ENCODE measurements at places on chromosomes 2 and 18.

DNA sequence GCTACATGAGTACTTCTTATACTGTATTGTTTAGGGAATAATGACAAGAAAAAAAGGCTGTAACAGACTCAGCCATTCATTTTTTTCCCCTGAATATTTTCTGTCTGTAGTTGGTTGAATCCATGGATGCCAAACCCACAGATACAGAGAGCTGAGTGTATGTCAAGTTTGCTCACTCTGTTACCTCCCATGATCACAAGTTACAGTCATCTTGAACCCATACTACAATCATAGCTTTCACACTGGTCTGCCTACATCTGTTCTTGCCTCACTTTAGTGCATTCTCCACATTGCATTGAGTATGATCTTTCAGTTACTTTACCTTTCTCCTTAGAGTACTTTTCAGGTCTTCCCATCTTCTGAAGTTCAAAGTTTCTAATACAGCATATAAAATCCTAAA lies 94.0 kb downstream of the BIRC6 start:
- no peak for DNase-seq

DNA sequence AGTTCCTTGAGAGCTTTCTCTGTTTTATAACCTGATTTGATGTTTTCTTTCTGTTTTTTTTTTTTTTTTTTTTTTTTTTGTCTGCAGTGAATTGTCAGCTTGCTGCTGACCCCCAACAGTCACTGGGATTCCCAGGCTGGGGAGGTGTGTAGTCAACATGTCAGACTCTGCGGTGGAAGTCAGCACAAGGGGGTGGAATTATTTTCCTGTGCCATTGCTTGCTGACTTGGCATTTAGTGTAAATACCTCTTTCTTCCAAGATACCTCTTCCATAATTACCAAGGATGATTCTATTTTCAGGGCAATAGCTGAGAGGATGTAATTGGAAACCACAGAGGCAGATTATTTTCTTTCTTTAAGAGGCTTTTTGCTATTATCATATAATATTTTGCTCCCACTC lies 266.3 kb downstream of the CCDC85A start:
- no peak for DNase-seq

DNA sequence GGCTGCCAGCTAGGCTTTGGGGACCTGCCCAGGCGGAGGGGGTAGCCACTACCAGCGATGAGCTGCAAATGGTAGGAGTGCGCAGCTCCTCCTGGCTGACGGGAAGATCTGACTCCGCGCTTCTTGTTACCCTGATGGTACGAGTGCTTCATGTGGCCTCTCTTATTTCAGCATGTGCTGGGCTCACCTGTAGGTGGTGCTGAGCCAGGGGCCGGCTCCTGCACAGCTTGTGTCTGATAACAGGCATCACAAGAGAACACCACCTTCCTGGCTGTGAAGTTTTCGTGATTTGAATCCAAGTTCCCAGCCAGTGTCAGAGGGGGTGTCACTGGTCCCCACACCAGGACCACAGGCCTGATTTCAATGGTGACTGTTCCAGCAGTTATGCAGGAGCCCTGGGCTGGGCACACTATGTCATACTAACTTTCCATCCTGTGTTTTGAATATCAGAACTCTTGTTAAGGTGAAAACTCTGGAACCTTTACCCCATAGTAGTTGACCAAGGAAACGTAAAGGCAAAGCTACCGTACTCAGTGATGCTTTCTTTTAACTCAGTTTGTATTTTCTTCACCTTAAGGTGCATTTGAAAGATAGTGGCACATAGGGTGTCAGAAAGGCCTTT lies 28.0 kb downstream of the APCDD1 start:
- DNase-seq, result no peak

GRCh38 chr2:65662654-65663432 lies 230.4 kb upstream of the SPRED2 start:
- DNase-seq, result no peak

- no peak for DNase-seq
Observed at GRCh38 chr18:44067186-44067585, 613.5 kb upstream of the SETBP1 start.

DNA sequence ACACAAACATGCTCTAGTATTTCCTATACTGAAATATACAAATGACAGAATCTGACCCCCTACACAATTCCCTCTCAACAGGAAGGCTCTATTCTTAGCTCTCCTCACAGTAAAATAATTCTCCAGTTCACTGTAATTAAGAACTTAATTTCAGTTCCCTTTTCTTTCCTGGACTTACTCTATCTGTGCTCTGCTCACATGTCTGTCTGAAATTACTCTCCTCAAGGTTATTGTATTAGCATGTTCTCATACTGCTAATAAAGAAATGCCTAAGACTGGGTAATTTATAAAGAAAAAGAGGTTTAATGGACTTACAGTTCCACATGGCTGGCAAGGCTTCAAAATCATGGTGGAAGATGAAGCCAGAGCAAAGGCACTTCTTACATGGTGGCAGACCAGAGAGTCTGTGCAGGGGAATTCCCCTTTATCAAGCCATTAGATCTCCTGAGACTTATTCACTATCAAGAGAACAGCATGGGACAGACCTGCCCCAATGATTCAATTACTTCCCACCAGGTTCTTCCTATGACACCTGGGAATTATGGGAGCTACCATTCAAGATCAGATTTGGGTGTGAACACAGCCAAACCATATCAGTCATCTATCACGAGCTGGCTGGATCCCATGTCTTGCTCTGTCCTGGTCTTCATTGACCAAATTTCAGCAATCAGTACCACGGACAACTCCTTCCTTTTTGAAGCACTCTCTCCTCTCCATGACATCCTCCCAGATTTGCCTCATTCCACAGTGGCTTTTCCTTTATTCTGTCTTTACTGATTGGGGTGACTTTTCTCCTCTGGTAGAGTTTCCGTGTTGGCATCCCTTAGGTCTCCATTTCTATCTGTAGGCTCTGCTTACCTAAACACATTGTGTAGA lies 110.9 kb downstream of the GALR1 start:
- no peak for DNase-seq

- DNase-seq, result no peak
Observed at GRCh38 chr2:21427606-21428005, 303.8 kb downstream of the TDRD15 start.

DNA sequence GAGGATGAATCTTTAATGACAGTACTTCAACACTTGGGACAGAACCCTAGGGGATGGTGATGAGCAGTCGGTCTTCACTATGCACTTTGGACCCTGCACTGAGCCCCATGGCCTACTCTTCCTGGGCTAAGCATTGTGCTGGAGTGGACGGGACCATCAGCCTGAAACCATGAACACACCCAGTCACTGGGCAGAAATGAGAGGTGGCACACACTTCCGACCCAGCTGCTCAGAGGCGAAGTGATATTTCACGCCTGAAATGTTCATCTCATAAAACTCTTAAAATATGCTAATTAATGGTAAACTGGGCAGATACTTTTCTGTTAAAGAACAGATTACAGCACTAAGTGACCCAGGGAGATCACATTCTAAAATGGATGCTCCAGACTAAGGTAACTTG lies 150.3 kb upstream of the NDUFV2 start:
- no peak for DNase-seq

DNA sequence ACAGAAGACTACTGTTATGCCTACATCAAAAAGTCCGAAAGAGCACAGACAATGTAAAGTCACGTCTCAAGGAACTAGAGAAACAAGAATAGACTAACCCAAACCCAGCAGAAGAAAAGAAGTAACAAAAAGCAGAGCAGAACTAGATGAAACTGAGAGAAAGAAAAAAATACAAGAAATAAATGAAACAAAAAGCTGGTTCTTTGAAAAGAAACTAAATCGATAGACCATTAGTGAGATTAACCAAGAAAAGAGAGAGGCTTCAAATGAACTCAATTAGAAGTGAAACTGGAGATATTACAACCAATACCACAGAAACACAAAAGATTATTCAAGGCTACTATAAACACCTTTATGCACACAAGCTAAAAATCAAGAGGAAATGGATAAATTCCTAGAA lies 271.8 kb downstream of the MBD2 start:
- DNase-seq, result no peak

GRCh38 chr2:37527361-37527760 lies 144.1 kb downstream of the CDC42EP3 start:
- no peak for DNase-seq

DNA sequence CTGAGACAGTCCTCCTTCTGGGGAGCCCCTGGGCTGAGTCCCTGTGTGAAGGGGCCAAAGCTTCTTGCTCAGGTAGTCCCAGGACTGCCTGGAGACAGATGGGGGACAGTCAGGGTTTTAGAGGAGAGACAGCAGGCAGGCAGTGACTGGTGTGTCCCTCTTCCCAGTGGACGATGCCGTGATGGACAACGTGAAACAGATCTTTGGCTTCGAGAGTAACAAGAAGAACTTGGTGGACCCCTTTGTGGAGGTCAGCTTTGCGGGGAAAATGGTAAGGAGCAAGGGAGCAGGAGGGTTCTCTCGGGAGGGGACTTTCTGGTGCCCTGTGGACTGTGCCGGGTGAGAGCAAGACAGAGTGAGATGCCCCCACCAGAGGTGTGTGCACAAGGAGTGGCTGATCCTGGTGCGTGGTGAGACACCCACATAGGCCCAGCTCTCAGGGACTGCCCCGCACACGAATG lies 74.8 kb downstream of the DYSF start:
- DNase-seq, result no peak

GRCh38 chr18:12257996-12258718 lies 4.0 kb downstream of the CIDEA start:
- DNase-seq, result no peak

GRCh38 chr2:59177748-59178147 lies 936.6 kb upstream of the FANCL start:
- no peak for DNase-seq

DNA sequence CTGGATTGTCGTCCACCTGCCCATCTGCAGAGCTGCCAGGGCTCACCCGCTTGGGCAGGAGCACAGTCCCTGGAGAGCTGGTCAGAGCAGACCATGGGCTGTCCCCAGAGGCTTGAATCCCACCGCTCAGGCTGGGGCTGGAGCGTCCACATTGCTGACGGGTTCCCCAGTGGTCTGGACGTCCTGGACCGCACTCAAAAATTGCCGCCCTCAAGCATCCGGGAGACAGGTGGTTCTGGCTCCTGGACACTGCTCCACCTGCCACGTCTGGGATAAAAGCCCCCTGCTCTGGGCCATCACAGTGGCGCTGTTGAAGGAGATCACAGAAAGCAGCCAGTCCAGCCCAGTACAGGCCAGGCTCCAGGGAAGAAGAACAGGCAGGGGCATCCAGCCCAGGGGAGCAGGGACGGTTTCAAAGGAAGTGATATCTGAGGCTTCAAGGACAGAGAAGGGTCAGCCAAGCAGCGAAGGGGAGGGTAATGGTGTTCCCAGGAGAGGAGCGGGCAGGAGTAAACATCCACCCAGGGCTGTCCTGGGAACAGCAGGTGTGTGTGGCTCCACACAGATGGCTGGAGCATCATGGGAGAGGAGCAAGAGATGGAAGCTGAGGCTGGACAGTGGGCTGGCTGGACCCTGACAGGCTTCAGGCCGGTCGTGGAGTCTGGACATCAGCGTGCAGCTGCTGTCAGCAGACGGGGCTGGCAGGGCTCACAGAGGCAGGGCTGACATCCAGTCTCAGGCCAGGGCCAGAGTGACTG lies 21.9 kb upstream of the ID2 start:
- no peak for DNase-seq

- no peak for DNase-seq
Observed at GRCh38 chr2:100900156-100900795, 80.3 kb downstream of the NPAS2 start.

GRCh38 chr2:202671317-202672035 lies 36.7 kb downstream of the FAM117B start:
- DNase-seq, result no peak

DNA sequence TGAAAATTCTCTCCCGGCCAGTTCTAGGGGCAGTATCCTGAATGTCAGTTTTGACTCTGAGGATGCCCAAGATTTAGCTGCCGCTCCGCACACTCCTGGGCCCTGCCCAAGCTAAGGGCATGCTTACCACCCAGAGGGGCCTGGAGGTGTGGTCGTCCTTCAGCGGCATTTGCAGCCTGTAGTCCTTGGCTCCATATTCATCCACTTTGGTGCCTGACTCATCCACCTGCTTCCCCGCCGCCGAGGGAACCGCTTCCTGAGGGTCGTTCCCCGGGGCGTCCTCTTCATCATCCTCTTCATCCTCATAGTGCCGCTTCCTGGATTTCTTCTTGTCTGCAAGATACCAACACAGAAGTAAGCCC lies 577 bp downstream of the ERCC3 start:
- no peak for DNase-seq

- DNase-seq, result peak; percentile 22
Observed at GRCh38 chr2:225041207-225041850, 939 bp downstream of the DOCK10 start.

- no peak for DNase-seq
Observed at GRCh38 chr2:144310889-144311608, 208.9 kb downstream of the ZEB2 start.

GRCh38 chr2:100982431-100982861 lies 19.6 kb upstream of the RPL31 start:
- no peak for DNase-seq

GRCh38 chr2:124640221-124640750 lies 615.2 kb downstream of the CNTNAP5 start:
- DNase-seq, result no peak

- no peak for DNase-seq
Observed at GRCh38 chr18:32714571-32715148, 58.2 kb downstream of the KLHL14 start.

- DNase-seq, result no peak
Observed at GRCh38 chr18:22300665-22301636, 116.8 kb downstream of the CTAGE1 start.

DNA sequence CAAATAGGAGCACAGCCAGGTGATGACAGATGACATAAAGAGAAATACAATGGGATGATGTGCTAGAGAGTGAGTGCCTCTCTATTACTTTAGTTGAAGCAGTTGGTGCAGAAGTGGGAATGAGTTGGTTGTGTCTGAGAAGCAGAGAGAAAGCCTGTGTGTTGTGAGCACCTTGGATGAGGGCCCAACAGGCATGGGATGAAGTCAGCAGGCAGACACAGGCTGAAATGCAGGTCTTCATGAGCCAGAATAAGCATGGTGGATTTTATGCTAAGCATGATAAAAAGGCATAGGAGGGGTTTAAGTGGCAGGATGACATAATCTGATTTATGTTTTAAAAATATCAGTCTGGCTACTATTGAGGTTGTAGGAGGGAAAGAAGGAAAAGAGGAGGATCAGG lies 71.5 kb downstream of the KLHL14 start:
- no peak for DNase-seq

DNA sequence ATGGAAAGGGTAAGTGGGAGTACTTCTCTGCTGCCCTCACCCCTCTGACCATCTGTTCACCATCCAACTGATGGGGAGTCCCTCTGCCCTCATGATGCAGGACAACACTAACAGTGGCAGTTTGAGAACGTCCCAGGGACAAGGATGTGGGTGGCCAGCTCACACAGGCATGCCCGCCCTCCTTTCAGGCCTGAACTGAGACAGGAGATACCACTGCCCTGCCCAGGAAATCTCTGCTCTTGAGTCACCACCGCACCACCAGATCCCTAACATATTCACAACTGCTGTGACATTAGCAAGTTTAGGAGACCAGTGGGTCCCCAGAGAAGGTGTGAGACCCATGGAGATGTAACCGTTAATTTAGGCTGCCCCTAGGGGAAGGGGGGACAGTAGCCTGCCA lies 66.2 kb downstream of the TRAPPC8 start:
- no peak for DNase-seq
